ENCODE measurements at places on chromosomes 2 and 18.

GRCh38 chr2:229226382-229226781 lies 44.7 kb downstream of the PID1 start:
- DNase-seq = no peak

DNA sequence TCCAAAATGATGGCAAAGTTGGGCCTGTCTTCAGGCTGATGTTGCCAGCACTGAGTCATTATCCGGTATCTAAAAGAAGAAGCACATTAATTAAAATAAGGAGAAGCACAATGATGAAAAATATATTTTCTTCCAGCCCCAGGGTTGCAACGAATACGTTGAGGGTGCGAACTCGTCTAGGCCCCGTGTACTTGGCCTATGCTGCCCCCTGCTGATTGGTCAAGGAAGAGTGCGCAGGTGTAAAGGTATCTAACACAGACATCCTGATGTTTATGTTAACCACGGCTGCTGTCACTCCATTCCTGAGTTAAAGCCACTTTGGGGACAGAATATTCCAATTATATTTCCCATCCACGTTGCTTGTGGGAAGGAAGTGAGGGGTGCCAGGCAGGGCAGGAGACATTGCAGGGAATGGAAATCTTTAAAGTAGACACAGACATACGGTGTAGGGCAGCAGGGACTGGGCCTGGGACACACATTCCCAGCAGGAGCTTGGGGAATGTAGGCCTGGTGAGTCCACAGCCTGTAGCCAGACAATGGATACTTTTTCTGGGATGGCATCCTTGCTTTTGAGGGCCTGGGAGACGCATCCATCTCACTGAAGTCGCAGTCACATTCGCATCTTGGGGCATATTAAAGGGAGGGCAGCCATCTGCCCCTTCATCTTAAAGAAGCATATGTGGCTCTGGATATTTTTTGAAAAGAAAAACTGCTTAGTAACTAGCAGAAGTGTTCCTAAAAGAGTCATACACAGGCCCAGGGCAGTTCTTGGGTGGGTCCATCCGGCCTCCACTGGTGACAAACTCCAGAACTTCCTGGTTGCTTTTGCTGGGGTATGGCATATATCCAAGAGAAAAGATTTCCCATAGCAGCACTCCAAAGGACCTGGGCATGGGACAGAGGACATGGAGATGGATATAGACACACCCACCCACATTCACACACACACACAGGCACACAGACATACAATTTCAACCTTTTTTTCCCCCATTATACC lies 81.9 kb downstream of the CLIP4 start:
- peak; percentile 58 for DNase-seq

- no peak for DNase-seq
Measured at GRCh38 chr2:6877402-6878304, at the start of gene RSAD2. RSAD2 (plus strand) TSS chr2:6877777; CDS start chr2:6877801, 24 bp downstream.

DNA sequence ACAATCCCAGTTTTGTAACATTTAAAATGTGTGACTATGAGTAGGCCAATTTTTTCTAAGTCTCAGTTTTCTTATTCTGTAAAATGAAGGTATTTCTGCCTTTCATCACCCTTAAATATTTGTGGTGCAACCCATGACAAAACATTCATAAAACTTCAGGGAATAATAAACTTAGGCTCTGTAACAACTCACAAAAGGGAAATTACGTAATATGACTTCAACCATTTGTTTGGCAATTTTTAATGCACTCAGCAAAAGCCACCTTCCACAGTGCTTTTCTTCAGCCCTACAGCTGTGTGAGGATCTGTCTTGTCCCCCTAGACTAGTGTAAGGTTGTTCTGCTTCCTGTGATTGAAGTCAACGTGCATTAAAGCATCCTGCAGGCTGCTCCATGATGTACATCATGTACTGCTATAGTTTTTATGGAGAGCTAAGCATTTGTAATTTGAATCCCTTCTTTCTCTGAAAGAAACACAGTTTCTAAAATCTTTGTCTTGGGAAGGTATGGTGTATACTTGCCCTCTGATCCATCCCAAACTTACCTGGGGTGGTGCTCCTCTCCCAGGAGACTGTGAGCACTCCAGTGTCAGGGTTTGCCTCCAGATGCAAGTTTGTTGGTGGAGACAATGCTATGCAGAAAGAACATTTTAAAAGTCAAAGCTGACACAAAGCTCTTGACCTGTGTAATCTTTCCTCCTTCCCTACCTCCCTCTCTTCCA lies 39.1 kb downstream of the FN1 start:
- DNase-seq = no peak

DNA sequence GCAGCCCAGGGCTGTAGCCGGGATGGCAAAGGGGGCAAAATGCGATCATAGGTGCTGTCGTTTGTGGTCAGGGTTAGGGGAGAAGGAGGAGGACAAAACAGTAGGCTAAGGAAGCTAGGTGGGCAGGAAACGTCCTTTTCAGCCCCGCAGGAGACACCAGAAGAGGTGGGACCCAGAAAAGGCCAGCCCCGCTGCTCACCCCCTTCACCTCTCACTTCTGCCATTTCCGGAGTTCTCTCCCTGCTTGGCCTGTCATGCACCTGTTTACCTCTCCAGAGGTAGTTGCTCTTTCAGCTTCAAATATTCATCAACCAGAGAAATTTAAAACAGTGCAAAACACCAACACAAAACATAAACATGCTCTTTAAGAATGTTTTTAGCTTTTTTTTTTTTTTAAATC lies 849 bp downstream of the AQP4 start:
- no peak for DNase-seq

DNA sequence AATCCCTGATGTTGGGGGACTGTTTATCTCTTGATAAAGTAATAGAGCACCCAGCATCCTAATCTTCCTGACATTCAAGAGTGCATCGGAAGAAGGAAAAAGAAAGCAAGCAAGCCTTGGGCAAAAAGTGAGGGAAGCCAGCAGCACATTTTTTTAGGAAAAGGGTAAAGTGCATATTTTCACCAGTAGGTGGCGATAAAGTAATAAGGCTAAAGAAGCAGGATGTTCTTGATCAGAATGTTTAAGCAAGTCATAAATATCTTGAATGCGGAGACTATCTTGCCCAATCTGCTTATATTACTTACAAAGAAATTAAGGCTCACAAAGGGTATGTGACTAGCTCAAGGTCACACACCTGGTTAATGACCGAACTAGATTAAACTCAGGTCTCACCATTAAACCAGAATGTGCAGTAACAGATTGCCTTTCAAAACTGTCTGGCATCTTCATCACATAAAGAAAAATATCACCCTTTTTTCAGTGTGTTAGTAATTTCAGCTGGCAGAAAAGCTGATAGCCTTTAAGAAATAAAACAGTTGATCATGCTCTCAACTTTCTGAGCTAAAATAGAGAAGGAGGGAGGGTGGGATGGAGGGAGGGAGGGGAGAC lies 83.8 kb downstream of the VIT start:
- peak; percentile 70 for DNase-seq

- no peak for DNase-seq
Measured at GRCh38 chr2:159032580-159032979, 64.1 kb downstream of the TANC1 start.

DNA sequence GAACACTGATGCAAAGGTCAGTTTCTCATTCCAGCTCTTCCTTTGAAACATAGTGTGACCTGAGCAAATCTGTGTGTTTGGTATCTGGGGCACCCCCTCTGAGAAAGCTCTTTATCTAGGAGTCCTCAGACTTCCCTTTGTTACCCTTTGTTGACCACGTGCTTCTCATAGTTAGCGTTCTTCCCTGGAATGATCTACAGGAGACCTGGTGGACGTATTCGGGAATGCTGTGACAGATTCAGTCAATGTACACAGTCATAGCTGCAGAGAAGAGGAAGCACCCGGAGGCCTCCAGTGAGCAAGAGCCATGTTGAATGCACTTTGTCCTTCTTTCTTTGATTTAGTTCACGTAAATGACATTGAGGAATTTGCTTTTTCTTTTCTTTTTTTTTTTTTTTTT lies 10.7 kb upstream of the CHMP1B start:
- DNase-seq = no peak

- DNase-seq = no peak
Measured at GRCh38 chr18:21605213-21605612, 4.7 kb upstream of the ESCO1 start.

GRCh38 chr2:128682729-128683284 lies 364.1 kb upstream of the HS6ST1 start:
- DNase-seq = no peak

GRCh38 chr2:134508391-134508790 lies 210.4 kb downstream of the TMEM163 start:
- peak; percentile 76 for DNase-seq
